Thymus (tissue), 14 donors: ENCODE measurements at places on chromosomes 5 and 9.

GRCh38 chr5:64939772-64940510 is 171.2 kb downstream of the CWC27 start:
- no peaks in the 10 kb centered on the region for H3K27me3 ChIP-seq
- H3K4me1 ChIP-seq: no peaks in the 10 kb centered on the region
- no peak for DNase-seq
- no peak overlapping the region for H3K27ac ChIP-seq
- H3K36me3 ChIP-seq: no peaks in the 10 kb centered on the region

GRCh38 chr9:80070071-80070742 is 498.4 kb downstream of the TLE4 start:
- H3K4me3 ChIP-seq: no peak overlapping the region
- no peaks in the 10 kb centered on the region for H3K36me3 ChIP-seq
- no peak overlapping the region for H3K27ac ChIP-seq
- no peak for DNase-seq

- H3K4me1 ChIP-seq: no peaks in the 10 kb centered on the region
- no peak for DNase-seq
- no peak overlapping the region for H3K27ac ChIP-seq
- H3K36me3 ChIP-seq: no peaks in the 10 kb centered on the region
These were observed 90.9 kb upstream of the GRIA1 start for GRCh38 chr5:153399595-153399994.

DNA sequence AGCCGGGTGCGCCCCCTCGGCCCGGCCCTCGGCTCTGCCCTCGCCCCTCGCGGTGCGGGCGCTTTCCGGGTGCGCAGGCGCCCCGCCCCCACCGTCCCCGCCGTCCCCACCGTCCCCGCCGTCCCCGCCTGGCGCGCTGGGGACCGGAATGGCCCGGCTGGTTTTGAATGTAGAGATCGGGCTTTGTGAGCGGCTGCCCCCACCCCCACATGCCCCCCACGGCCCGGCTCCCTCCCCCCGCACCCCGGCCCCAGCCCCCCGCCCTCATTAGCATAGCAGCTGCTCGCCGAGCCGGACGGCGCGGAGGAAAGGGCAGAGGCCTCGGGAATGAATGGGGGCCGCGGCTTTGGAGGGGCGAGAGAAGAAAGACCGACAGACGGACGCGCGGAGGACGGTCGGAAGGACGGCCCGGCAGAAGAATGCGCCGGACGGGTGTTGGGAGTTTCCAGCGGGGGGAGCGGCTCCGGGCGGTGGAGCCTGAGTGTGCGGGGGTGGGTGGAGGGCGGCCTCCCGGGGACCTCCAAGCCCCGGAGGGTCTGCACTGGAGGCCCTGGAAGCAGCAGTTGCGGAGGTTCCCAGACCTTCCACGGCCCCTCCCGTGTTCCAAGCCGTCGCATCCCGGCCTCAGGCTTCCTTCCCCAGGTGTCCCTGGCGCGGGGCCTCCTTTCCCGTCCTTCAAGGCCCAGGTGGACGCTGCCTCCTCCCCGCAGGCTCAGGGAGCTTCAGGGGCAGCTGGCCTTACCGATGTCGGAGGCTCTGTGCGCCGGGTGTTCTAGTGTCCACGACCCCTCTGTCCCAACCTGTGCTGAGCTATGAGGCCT is 6.0 kb downstream of the NRARP start:
- DNase-seq: no peak
- H3K36me3 ChIP-seq: no peaks in the 10 kb centered on the region
- H3K27ac ChIP-seq: no peak overlapping the region
- H3K4me1 ChIP-seq: peaks cover 3% of the 10 kb centered on the region
- no peak overlapping the region for H3K4me3 ChIP-seq

DNA sequence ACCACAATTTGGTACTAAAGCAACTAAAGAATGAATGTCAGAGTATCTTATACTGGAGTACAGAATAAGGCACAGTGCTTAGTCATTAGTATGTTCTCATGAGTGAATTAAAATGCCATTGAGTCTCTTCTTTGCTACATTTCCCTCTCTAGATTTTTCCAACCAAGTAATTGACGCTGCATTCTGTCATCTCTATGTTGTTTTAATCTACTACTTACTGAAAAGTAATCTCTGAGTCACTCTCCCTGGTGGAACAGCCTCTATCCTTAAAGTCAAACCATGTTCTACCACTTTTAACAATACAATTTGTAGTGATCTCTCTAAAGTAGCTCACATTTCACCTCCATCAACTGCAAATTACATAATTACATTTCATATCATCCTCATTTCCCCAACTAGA is 495.1 kb downstream of the CDH18 start:
- H3K27ac ChIP-seq: no peak overlapping the region
- no peak for DNase-seq
- H3K36me3 ChIP-seq: no peaks in the 10 kb centered on the region

DNA sequence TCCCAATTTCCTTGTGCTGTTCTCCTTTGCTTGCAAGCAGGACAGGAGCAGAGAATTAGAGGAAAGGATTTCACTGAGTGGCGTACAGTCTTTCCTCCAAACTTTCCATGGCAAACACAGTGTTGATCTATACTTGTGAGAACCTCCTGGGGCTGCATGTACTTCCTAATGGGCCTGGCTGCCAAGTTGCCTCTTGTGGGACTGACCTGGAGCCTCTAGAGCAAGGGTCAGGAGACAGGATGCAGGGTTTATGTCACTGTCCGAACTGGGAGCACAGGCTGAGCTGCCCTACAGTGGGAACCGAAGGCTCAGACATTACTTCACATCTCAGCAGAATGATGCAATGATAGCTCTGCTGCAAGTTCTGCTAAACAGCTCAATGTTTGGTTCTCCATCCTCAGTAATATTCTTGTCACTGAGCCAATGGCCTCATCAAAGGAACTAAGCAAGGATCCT is 102.3 kb downstream of the ENC1 start:
- H3K27ac ChIP-seq: no peak overlapping the region
- no peak for DNase-seq
- peaks cover 2% of the 10 kb centered on the region for H3K4me1 ChIP-seq

DNA sequence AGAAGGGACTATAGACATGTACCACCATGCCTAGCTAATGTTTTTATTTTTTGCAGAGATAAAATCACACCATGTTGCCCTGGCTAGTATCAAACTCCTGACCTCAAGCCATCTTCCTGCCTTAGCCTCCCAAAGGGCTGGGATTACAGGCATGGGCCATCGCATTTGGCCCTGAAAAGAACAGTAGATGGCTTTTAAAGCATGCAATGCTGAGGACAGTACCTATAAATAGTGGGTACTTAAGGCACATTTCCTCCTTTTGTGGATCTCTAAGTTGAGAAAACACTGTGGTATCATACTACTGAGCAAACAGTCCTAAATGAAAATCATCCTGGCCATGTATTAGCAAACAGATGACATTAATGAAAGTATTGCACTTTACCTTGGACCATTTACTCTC is 119.4 kb downstream of the TTC39B start:
- H3K4me1 ChIP-seq: peaks cover 3% of the 10 kb centered on the region
- H3K27ac ChIP-seq: no peak overlapping the region
- no peaks in the 10 kb centered on the region for H3K27me3 ChIP-seq
- no peak overlapping the region for H3K4me3 ChIP-seq
- no peak for DNase-seq

GRCh38 chr5:105688227-105688792 is 1982.4 kb downstream of the EFNA5 start:
- no peaks in the 10 kb centered on the region for H3K4me1 ChIP-seq
- H3K4me3 ChIP-seq: no peak overlapping the region
- no peaks in the 10 kb centered on the region for H3K36me3 ChIP-seq
